ENCODE measurements at places on chromosomes 6 and 20. TPM values are rescaled to one million over a fixed set of nuclear protein-coding genes. Genes with fewer than 3 reads are reported as not detected.

- no peak for DNase-seq
Observed at GRCh38 chr6:15264902-15265761, 19.3 kb downstream of the JARID2 start.

DNA sequence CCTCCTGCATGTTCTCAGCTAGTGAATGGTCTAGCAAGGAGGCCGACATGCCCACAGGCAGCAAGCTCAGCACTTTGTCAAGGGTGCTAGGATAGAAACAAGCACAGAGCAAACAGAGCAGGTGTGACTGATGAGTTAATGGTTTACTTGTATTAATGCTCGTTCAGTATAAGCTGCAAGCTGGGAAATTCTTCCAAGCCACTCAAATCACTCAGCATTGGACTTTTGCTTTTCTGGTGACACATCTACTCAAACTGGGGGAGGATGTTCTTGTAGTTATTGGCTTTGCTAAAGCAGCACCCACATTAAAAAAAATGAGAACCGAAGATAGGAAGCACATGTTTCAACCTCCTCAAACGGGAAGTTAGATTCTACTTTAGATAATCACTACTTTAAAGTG, 43.1 kb upstream of the NEDD9 start:
- peak; percentile 88 for DNase-seq

DNA sequence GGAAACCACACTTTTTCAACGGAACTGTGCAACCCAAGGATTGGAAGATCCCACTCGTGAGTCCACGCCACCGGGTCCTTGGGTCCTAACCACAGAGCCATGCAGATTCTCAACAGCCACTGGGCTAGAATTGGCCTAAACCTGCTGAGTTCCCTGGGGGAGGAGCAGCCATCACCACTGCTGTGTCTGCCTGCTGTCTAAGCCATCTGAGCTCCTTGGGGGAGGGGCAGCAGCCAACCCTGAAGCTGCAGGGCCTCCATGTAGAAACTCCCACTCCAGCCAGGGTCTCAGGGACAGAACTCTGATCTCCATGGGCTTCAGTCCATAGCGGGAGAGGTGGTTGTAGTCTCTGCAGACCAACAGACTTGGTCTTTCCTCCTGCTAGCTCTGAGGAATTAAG, 154.6 kb upstream of the VGLL2 start:
- no peak for DNase-seq

DNA sequence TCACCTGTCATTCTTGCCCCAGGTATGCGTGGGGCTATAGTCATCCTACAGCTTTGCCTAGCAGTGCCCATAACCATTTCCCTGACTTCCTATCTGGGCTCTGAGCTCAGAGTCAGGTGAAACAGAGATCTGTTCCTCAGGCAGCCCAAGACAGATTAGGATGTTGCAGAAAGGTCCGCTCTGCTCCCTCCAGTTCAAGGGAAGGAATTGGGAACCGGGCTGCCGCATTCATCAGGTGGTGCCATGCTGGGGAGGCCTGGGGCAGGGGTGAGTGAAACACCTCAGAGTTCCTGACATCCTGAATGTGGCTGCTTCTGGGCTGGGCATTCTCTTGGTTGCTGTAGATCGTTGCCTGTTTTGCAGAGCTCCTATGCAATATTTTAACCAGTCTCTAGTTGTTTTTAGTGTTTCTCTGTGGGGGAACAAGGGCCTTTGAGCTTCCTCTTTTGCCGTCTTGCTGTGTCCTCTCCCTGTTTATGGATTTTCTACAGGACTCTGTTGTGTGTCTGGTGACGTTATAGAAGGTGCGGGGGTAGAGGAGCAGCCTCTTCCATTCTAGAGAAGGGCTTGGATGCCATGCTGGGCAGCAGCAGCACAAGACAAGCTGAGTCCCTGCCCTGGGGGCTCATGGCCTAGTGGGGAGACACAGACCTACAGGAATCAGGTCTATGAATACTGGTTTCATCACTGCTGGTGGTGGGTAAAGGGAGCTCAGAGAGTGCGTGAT, 9.2 kb downstream of the ENTPD6 start:
- DNase-seq = no peak

GRCh38 chr20:50357783-50358161, 152.4 kb upstream of the PTPN1 start:
- peak; percentile 36 for DNase-seq

GRCh38 chr6:15553736-15554294, 109.0 kb downstream of the DTNBP1 start:
- DNase-seq = no peak

DNA sequence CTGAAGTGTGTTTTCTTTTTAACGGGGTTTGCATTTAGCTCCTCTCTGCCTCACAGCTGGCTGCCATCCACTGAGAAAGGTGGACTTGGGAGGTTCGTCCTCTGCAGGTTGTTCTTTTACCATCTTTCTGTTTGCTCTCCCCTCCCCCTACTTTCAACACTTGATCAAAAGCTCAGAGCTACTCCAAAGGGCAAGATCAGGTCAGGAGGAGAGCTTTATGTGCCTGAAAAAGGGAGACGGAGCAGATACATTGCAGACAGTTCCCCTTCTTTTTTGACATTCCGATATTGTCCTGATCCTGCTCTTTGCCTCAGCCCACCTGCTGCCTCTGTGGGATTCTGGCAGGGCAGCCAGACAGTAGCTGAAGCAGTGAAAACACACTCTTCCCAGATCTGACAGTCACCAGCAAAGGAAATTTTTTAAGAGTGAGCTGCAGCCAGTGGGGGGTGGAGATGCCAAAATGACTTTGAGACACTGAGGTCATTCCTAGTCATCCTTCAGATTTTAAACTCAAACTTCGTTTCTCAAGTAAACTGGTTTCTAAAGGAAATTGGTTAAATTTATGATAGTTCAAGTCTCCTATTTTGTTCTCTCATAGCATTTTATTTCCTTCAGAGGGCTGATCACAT, 26.5 kb downstream of the SMLR1 start:
- no peak for DNase-seq

DNA sequence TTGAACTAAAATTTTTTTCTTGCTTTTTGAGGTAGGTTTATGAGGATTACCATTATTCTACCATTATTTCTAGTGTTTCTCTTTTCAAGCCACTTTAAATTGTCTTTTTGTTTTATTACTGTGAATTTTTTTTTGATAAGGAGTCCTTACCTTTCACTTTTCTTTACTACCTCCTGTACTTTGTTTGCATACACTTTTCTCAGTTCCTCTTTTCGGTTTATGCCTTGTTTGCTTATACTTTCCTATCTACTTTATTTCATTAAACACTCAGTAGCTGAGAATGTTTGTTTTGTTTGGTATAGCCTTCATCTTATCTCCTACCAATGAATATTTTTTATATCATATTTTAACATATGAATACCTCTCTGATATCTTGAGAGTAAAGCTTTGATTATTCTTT, 147.9 kb downstream of the TFAP2B start:
- DNase-seq = no peak

GRCh38 chr20:17380801-17381200, 150.4 kb downstream of the BFSP1 start:
- no peak for DNase-seq

DNA sequence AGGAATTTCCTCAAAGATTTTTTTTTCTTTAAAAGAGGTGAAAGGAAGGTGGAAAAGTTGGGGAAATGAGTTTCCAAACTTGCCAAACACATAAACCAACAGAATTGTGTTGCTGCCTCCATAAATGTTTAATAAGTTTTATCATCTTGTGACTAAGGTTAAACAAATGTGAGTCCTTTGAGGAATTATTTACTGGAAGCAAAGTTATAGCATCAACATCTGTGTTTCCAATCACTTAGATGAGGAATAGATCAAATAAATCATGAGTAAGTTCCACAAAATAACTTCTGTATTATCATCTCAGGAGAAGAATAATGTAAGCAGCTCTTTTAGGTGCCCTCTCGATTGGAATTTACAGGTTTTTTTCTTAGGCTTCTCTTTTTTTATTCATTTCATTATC, 20.5 kb downstream of the TSHZ2 start:
- DNase-seq = no peak

DNA sequence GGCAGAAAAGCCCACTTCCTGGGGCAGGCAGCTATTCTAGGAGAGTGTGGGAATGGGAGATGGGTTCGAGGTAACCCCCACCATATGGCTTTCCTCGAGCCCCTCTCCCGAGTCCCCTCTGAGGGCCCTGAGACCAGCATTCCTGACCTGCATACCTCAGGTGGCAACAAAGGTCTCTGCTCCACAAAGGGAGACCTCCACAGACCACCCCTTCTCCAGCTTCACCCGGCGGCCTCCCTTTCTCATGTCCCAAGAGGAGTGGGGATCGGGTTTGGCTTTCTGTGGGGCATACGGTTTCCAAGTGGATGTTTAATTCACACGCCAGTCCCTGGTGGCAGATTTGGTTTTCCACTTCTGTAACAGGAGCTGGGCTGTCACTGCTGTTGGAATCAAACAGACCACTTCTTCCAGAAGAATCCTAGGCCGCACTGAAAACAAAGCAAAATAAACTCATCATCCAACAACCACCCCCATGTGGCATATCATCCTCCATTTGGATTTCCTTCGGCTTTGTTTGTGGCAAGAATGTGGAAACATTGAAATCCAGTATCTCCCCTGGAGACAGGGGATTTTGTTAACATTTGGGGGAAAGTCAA, 83.2 kb downstream of the DLL1 start:
- DNase-seq = no peak

- DNase-seq = no peak
Observed at GRCh38 chr6:142154336-142154735, 7.3 kb downstream of the VTA1 start.

DNA sequence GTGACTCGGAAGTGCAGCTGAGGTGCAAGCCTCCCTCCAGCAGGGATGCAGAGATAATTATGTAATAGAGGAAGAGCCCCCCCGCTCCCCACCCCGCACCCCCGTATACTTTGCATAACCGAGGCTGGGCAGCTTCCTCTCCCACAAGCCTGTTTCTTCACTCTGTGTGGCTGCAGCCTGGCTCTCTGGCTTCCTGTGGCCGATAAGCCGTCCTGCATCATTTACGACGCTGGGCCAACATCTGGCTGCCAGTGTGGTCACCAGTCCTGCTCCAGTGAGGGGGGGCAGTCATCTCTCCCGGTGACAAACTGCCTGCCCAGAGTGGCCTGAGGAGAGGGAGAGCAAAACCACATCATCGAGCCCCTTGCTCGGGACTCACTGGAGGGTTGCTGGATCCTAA, 59.2 kb downstream of the RBM38 start:
- no peak for DNase-seq

- DNase-seq = no peak
Observed at GRCh38 chr20:2005359-2005758, 11.5 kb upstream of the PDYN start.

GRCh38 chr6:158279615-158280014, 32.6 kb upstream of the TULP4 start:
- no peak for DNase-seq

Gene MAFB
- 9.0 TPM for polyA plus RNA-seq

Gene ROMO1
- polyA plus RNA-seq = 755 TPM

Gene GABRR1
- polyA plus RNA-seq = not detected

Gene ARFGEF3
- 0.45 TPM for polyA plus RNA-seq

Gene COL9A1
- not detected for polyA plus RNA-seq

Gene POLR1C
- polyA plus RNA-seq = 38.7 TPM

Gene LTA
- 0.24 TPM for polyA plus RNA-seq

Gene PRRT1
- not detected for polyA plus RNA-seq

Data from small intestine (tissue), 16 donors.